Upper lobe of left lung (tissue), 6 donors: ENCODE measurements at places on chromosomes 2 and 18. TPM values are rescaled to one million over a fixed set of nuclear protein-coding genes. Genes with fewer than 3 reads are reported as not detected.

The KATNAL2 gene
- total RNA-seq, result 8.0 TPM

The COL4A4 gene
- 22.6 TPM for total RNA-seq

- DNase-seq, result peak; percentile 37
- no peaks in the 10 kb centered on the region for H3K4me1 ChIP-seq
- H3K36me3 ChIP-seq, result no peaks in the 10 kb centered on the region
- H3K27me3 ChIP-seq, result no peaks in the 10 kb centered on the region
These were observed 207.5 kb downstream of the SPP2 start for GRCh38 chr2:234257859-234258561.

- H3K4me3 ChIP-seq, result no peak overlapping the region
- no peaks in the 10 kb centered on the region for H3K36me3 ChIP-seq
- H3K27me3 ChIP-seq, result no peaks in the 10 kb centered on the region
- no peak for DNase-seq
- no peak overlapping the region for H3K27ac ChIP-seq
These were observed 20.5 kb upstream of the LRPPRC start for GRCh38 chr2:44016282-44016681.

- H3K4me1 ChIP-seq, result peaks cover 11% of the 10 kb centered on the region
- DNase-seq, result peak; percentile 94
- peak overlapping the region; percentile 40 for H3K4me3 ChIP-seq
- peak overlapping the region; percentile 84 for H3K27ac ChIP-seq
These were observed 5.8 kb upstream of the MRPL33 start for GRCh38 chr2:27765621-27766286.

DNA sequence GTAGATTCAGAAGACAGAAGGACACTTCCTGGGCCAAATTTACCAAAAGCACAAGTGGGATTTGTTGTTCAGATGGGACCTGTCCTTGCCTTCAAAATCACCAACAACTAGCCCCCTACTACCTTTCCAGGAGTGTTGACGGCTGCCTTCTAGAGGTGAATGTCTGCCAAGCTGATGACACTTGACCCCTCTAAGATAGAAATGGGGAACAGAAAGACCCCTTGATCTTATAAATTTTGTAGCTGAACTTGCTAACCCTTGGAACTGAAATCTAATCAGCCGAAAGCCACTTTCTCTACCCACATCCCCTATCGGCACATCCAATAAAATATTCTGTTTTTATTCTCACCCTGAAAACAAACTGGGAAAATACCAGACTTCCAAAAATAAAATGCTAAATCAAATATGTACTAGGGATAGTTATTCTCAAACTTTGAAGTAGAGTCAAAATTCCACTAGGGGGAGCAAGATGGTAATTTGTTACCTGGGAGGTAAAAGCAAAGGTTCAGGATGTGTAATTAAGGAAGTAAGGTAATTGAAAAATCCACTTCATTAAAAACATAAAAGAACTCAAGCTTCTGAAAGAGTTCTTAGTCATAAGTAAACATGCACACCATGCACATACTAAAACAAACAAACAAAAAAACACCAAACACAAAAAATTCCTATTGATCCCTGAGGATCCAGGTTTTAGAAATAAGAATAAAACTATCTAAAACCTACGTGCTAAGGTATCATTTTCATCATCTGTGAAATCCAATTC, 119.2 kb downstream of the ANKRD44 start:
- H3K4me3 ChIP-seq, result no peak overlapping the region
- no peaks in the 10 kb centered on the region for H3K27me3 ChIP-seq
- no peak overlapping the region for H3K27ac ChIP-seq
- peaks cover 27% of the 10 kb centered on the region for H3K4me1 ChIP-seq

DNA sequence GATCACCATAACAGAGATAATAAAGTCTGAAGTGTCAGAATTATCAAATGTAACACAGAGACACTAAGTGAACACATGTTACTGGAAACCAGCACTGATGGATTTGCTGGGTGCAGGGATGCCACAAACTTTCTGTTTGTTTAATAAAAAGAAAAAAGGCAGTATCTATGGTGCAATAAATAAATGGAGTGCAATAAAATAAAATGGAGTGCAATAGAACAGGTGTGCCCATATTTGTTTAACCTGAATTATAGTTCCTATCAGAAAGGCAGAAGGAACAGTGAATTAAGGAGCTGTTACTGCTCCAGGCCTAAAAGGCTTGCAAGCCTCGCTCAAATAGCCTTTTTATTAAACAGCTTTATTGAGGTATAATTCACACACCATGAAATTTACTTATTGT, 81.0 kb upstream of the KIDINS220 start:
- no peak overlapping the region for H3K4me3 ChIP-seq
- H3K36me3 ChIP-seq, result no peaks in the 10 kb centered on the region
- no peak overlapping the region for H3K27ac ChIP-seq
- no peak for DNase-seq
